ENCODE measurements at places on chromosomes 12 and 14.

GRCh38 chr14:90519262-90519920 is 122.6 kb downstream of the CALM1 start:
- no peak for DNase-seq

- no peak for DNase-seq
These were observed 29.5 kb upstream of the EVL start for GRCh38 chr14:100035700-100036099.

GRCh38 chr12:10722905-10723746 is at the start of gene YBX3:
YBX3 (minus strand) TSS chr12:10723323; CDS start chr12:10723111, 212 bp downstream.
- peak; percentile 84 for DNase-seq

GRCh38 chr12:74794522-74794921 is 256.9 kb downstream of the ATXN7L3B start:
- no peak for DNase-seq

- no peak for DNase-seq
These were observed 74.2 kb downstream of the KLHL28 start for GRCh38 chr14:44887596-44887955.

Data from inflammatory macrophage treated with lipopolysaccharide for 1 hour (primary cell).